ENCODE measurements at places on chromosomes 6 and 20.

- no peak for DNase-seq
These were observed 49.8 kb downstream of the BANF2 start for GRCh38 chr20:17749626-17749977.

GRCh38 chr20:32635764-32636163 lies 38.0 kb downstream of the C20orf203 start:
- DNase-seq = no peak

- DNase-seq = no peak
These were observed 75.7 kb upstream of the PTCHD4 start for GRCh38 chr6:48186746-48187145.

DNA sequence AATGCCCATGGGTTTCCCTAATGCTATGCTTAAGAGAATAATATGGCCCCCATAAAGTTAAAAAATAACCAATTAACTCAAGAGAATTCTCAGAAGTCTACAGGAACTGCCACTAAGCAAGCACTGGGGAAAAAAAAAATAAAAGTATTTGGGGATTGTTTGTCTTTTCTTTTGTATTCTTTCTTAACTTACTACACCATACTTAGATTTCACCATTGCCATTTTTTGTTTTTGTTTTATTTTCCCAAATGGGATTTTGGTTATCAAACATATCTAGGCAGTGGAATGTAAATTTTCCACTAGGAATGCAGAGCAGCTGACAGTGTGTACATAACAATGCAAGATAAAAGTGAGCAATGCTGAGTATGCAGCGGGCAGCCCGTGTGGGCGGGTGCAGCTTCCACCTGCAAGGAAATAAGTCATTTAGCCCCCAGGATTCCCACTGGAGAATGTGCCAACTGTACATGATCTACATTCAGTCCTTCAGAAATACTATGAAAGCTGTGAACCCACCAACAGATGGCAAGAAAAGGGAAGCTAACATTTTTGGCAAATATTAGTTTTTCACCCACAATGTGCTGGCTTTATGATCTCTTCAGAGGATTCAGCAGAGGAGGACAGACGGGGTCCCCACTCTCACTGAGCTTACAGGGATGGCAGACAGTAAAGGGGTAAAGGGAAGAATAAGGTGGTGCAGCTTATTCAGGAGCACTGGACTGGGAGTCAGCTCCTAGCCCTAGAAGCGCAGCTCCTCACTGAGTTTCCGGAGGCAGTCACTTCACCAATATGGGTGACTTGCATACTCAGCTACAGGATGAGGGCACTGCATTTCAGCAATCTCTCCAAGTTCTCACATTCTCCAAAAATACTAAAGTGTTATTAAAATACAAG lies 44.4 kb downstream of the DCDC2 start:
- DNase-seq = no peak

DNA sequence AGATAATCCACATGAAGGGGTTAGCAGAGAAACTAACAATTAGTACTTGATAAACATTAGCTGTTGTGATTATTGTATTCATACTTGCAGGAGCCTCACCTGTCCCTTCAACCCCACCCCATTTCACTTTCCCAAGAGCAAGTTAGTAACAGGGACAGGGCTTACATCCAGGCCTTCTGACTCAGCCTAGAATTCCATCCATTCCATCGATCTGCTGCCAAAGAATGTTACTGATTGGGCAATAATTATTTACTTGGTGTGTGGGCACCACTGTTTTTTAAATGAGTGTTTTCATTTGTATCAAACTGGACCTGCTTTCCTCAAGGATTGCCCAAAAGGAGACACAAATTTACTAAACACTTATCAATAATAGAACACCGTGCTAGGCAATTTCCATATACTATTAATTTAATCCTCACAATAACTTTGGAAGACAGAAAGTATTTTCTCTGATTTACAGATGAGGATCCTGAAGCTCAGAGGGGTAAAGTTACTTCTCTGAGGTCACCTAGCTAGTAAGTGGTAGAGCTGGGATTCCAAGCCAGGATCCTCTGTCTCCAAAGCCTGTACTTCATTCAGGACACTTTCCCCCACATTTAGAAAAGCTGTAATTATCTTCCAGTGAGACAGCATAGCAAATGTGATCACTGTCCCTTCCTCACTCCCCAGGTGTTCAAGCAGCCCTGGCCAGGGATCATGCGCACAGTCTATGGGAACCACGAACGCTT lies 32.8 kb downstream of the GSS start:
- no peak for DNase-seq

GRCh38 chr6:143098054-143098671 lies 37.5 kb downstream of the AIG1 start:
- no peak for DNase-seq

Measured in liver (tissue), 10 donors.